ENCODE measurements at places on chromosomes 5 and 9.
A peak's percentile ranks its signal among the peaks of the same experiment; 100 is the strongest.

DNA sequence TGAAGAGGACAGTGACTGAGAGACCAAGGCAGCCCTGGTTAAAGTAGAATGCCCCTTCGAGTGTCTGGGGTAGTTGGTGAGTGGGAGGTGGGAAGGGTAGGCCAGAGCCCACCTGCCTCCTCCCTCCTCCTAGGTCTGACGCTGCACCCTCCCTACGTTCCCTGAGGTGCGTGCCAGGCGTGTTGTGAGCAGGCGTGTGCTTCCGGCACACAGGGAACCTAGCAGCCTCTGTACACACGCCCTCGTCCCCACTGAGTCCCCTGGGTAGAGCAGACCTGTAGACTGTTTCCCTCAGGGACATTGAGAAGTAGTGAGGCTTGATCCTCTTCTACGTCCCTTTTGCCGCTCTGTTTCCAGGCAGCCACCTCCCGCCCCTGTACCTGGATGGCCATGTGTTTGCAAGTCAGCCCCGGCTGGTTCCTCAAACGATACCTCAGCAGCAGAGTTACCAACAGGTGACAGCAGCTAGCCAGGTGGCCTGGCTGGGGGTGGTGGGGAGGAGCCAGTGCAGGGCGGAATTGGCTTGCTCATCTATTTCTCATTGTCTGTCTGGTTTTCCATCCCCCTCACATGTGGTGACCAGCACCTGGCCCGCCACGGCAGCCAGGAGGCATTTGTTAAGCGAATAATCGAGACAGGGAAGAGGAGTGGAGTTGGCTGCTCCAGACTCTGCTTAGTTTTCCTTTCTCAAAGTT, 16.8 kb upstream of the POMT1 start:
- no peak overlapping the region for H3K4me3 ChIP-seq
- peaks cover 79% of the 10 kb centered on the region for H3K36me3 ChIP-seq
- H3K4me1 ChIP-seq, result no peaks in the 10 kb centered on the region
- no peaks in the 10 kb centered on the region for H3K27me3 ChIP-seq
- H3K27ac ChIP-seq, result no peak overlapping the region

DNA sequence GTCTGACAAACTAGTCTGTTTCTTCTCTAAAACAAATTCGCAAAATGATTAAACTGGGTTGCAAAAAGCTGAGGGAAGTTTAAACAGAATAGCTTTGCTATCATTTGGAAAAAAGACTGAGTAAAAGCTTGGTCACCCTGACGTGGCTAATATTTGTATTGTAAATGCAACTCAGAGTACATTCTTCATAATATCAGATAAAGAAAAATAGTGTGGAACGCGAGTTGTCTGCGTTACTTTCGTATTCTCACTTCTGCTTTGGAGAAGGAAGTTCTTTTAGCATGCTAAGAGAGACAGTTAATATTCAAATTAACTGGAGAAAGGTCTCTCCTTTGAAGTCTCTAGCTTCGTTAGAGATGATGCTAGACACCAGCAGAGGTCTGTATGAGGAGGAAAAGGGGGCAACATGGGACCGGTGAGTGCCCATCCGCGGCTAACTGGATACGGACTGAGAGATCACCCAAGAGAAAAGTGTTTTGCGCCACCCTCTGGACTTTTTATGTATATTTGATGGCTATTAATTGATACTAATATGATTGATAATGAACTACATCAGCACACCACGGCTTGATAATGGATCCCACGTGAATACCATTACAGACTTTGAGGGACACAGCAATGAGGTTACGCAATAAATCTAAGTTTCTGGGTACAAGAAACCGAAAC, 2.9 kb upstream of the CNTRL start:
- H3K36me3 ChIP-seq, result peaks cover 19% of the 10 kb centered on the region
- H3K4me1 ChIP-seq, result peaks cover 56% of the 10 kb centered on the region
- peak; percentile 45 for DNase-seq
- peak overlapping the region; percentile 96 for H3K4me3 ChIP-seq
- H3K27ac ChIP-seq, result peak overlapping the region; percentile 93

DNA sequence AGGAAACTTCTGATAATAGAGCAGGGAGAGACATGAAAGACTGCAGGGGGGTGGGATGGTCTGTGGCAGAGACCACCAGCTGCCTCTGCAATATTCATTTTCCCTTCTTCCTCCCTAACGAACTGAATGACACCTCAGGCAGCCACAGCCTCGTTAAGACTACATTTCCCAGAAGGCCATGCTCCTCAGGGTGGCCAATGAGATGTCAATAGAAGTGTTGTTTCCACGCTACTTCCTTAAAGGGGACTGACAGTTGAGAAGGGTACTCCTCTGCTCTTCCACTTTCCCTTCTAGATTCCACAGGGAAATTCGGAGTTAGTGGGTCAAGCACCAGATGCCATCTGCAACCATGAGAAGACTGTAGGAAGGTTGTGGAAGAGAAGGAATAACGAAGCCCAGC, 52.0 kb upstream of the DAPK1 start:
- no peak overlapping the region for H3K27ac ChIP-seq
- H3K36me3 ChIP-seq, result no peaks in the 10 kb centered on the region
- no peak for DNase-seq
- H3K4me3 ChIP-seq, result no peak overlapping the region
- no peaks in the 10 kb centered on the region for H3K27me3 ChIP-seq

- H3K27ac ChIP-seq, result no peak overlapping the region
- no peak for DNase-seq
- peaks cover 34% of the 10 kb centered on the region for H3K4me1 ChIP-seq
- H3K36me3 ChIP-seq, result peaks cover 16% of the 10 kb centered on the region
- peaks cover 1% of the 10 kb centered on the region for H3K27me3 ChIP-seq
- no peak overlapping the region for H3K4me3 ChIP-seq
Observed at GRCh38 chr5:56126487-56127179, 106.5 kb downstream of the ANKRD55 start.

- no peaks in the 10 kb centered on the region for H3K4me1 ChIP-seq
- DNase-seq, result no peak
- no peaks in the 10 kb centered on the region for H3K36me3 ChIP-seq
- no peaks in the 10 kb centered on the region for H3K27me3 ChIP-seq
Observed at GRCh38 chr5:171821286-171821685, 35.7 kb downstream of the SMIM23 start.

- no peak overlapping the region for H3K4me3 ChIP-seq
- peaks cover 12% of the 10 kb centered on the region for H3K27me3 ChIP-seq
- H3K27ac ChIP-seq, result no peak overlapping the region
- no peak for DNase-seq
Observed at GRCh38 chr5:130885691-130886090, 279.4 kb downstream of the HINT1 start.

DNA sequence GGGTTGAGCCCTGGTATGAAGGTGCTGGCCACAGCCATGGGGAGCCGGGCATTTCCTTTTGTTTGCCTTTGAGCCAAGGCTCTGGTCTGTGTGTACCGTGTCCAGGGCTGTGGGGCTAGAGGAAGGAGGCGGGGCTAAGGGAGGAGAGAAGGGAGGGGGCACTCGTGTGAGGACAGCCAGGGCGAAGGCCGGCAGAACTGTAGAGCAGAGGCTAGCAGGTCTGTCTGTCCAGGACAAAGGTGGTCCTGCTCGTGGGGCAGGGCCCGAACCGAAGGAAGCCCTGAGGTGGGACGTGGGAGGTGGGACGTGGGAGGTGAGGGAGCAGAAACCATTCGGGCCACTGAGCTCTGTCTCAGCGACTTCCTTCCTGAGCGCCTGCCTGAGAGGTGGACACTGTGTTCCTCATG, 41.3 kb upstream of the TESK1 start:
- H3K4me1 ChIP-seq, result peaks cover 8% of the 10 kb centered on the region
- H3K4me3 ChIP-seq, result no peak overlapping the region
- no peak for DNase-seq
- H3K36me3 ChIP-seq, result no peaks in the 10 kb centered on the region
- H3K27ac ChIP-seq, result no peak overlapping the region

GRCh38 chr9:134544388-134545214, 97.0 kb upstream of the COL5A1 start:
- H3K27me3 ChIP-seq, result no peaks in the 10 kb centered on the region
- H3K4me1 ChIP-seq, result no peaks in the 10 kb centered on the region
- H3K4me3 ChIP-seq, result no peak overlapping the region
- no peaks in the 10 kb centered on the region for H3K36me3 ChIP-seq
- no peak overlapping the region for H3K27ac ChIP-seq
- DNase-seq, result no peak

DNA sequence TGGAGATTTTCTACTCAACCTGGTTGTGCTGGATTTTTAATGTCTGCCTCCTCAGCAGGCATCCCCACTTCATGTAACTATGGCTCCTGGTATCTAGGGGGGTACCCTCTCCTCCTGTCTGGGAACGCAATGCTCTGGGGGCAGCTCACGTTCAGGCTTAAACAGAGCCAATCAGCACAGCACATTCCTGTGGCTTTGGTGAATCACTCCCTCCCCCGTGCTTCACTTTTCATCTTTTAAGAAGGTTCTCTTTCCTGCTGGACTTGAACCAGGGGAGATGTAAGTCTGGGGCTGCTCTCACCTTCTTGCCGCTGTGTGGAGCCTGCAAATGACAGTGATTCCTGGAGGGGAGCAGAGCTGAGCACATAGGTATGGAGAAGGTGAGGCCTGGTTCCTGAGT, 101.2 kb downstream of the MSX2 start:
- H3K27ac ChIP-seq, result no peak overlapping the region
- H3K36me3 ChIP-seq, result no peaks in the 10 kb centered on the region
- H3K4me3 ChIP-seq, result no peak overlapping the region
- DNase-seq, result no peak
- H3K4me1 ChIP-seq, result no peaks in the 10 kb centered on the region
- no peaks in the 10 kb centered on the region for H3K27me3 ChIP-seq

- H3K36me3 ChIP-seq, result peaks cover 17% of the 10 kb centered on the region
- DNase-seq, result no peak
- peaks cover 27% of the 10 kb centered on the region for H3K4me1 ChIP-seq
- peak overlapping the region; percentile 92 for H3K4me3 ChIP-seq
Observed at GRCh38 chr9:129038109-129038852, 1.9 kb downstream of the MIGA2 start.

DNA sequence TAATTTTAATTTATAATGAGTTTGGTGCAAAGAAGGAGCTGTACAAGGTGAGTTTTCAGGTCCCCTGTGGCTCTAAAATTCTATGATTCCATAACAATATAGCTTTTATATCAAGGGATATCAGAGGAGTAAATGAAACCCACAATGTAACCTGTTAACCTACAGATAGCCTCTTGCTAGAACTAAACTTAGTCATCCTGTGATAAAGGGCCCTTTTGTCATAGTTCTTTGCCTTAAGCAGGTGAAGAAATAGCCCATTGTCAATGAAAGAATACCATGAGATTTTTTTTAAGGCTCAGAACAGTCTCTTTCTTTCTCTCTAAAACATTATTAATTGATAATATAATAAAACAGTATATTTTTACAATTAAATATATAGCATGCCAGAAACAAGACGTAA, 127.8 kb downstream of the NFIB start:
- H3K27ac ChIP-seq, result no peak overlapping the region
- H3K4me3 ChIP-seq, result no peak overlapping the region
- H3K36me3 ChIP-seq, result no peaks in the 10 kb centered on the region
- no peaks in the 10 kb centered on the region for H3K4me1 ChIP-seq
- no peak for DNase-seq

GRCh38 chr5:64599226-64599625, 91.1 kb upstream of the SHISAL2B start:
- no peak for DNase-seq
- no peak overlapping the region for H3K27ac ChIP-seq

DNA sequence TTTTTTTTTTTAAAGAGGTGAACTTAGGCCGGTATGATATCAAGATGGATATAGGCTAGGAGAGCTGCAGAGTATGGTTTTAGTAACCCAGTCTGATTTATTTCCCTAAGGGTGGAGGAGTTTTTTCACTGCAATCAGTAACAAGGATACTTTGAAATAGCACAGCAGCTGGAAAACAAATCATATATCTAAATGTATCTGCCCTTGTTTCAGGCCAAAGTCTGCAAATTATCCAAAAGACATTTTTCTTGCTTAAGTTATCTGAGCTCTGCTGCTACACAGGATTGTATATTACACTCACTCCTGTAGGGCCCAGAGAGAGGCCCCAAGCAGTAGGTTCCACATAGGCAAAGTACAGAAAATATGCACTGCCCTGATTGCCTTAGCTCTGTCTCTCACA, 222.4 kb downstream of the NTRK2 start:
- no peak overlapping the region for H3K4me3 ChIP-seq
- peaks cover 6% of the 10 kb centered on the region for H3K27me3 ChIP-seq
- no peaks in the 10 kb centered on the region for H3K4me1 ChIP-seq

- H3K27me3 ChIP-seq, result peaks cover 9% of the 10 kb centered on the region
- no peaks in the 10 kb centered on the region for H3K36me3 ChIP-seq
- H3K27ac ChIP-seq, result no peak overlapping the region
- no peak for DNase-seq
- H3K4me1 ChIP-seq, result no peaks in the 10 kb centered on the region
Observed at GRCh38 chr5:35516271-35516670, 101.4 kb upstream of the SPEF2 start.

- DNase-seq, result no peak
- no peaks in the 10 kb centered on the region for H3K27me3 ChIP-seq
- peak overlapping the region; percentile 80 for H3K27ac ChIP-seq
- peaks cover 10% of the 10 kb centered on the region for H3K36me3 ChIP-seq
- peaks cover 25% of the 10 kb centered on the region for H3K4me1 ChIP-seq
Observed at GRCh38 chr9:69760278-69760610, 433 bp upstream of the PTAR1 start.

GRCh38 chr5:103539376-103540330, 22.9 kb downstream of the NUDT12 start:
- peaks cover 2% of the 10 kb centered on the region for H3K27me3 ChIP-seq
- H3K4me3 ChIP-seq, result no peak overlapping the region
- DNase-seq, result no peak
- H3K36me3 ChIP-seq, result no peaks in the 10 kb centered on the region
- no peak overlapping the region for H3K27ac ChIP-seq
- H3K4me1 ChIP-seq, result no peaks in the 10 kb centered on the region

- H3K27me3 ChIP-seq, result peaks cover 14% of the 10 kb centered on the region
- no peak for DNase-seq
- no peaks in the 10 kb centered on the region for H3K36me3 ChIP-seq
- H3K27ac ChIP-seq, result no peak overlapping the region
- H3K4me3 ChIP-seq, result no peak overlapping the region
- H3K4me1 ChIP-seq, result no peaks in the 10 kb centered on the region
Observed at GRCh38 chr9:33185858-33186257, 18.7 kb upstream of the B4GALT1 start.

- DNase-seq, result no peak
- H3K36me3 ChIP-seq, result no peaks in the 10 kb centered on the region
- H3K27ac ChIP-seq, result no peak overlapping the region
- no peaks in the 10 kb centered on the region for H3K4me1 ChIP-seq
- H3K27me3 ChIP-seq, result peaks cover 7% of the 10 kb centered on the region
Observed at GRCh38 chr5:83517072-83517687, 45.6 kb downstream of the VCAN start.

Measured in activated CD4-positive, alpha-beta memory T cell treated with anti-CD3 and anti-CD28 coated beads, Interleukin-2, amount 10 ng/mL, durations not matched to agents 7 days and 5 days (primary cell).